ENCODE measurements at places on chromosomes 4 and X.

- DNase-seq: no peak
Measured at GRCh38 chr4:84050015-84050414, 449.1 kb downstream of the NKX6-1 start.

- no peak for DNase-seq
Measured at GRCh38 chr4:105765690-105766407, 57.3 kb downstream of the GSTCD start.

GRCh38 chr4:74377714-74378113 lies 12.8 kb downstream of the EREG start:
- DNase-seq: no peak

DNA sequence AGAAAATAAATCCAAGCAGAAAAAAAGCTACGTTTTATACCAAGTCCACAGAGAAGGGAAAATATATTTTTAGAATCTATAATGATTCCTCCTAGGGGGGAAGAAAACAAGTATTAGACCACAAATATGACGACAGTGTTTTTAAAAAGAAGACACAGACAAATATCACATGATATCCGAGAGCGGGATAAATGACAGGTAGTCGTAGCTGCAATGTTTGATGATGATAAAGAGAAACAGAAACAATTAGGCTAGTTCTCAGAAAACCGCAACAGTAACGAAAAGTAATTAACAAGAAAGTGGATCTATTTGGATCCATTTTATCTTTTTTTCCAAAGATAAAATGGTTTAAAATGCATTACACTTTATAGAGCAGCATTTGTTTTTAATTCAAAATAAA lies 918 bp downstream of the HAUS3 start:
- DNase-seq: no peak

DNA sequence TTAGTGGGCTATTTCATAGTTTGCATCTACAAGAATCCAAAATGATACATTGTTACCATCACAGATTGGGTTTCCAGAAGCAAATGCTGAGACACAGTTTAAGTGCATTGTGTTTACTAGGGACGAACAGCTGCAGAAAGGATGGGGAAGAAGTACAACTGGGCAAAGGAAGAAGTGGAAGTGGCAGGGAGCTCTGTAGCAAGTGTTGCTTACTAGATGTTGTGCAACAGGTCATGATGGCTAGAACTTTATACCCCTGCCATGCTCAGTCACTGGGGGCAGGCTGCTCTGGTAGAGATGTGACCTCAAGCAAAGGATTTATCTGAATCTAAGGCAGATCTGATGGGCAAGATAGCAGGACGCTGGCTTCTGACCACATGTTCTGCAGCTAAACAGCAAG lies 76.1 kb upstream of the EMCN start:
- no peak for DNase-seq

DNA sequence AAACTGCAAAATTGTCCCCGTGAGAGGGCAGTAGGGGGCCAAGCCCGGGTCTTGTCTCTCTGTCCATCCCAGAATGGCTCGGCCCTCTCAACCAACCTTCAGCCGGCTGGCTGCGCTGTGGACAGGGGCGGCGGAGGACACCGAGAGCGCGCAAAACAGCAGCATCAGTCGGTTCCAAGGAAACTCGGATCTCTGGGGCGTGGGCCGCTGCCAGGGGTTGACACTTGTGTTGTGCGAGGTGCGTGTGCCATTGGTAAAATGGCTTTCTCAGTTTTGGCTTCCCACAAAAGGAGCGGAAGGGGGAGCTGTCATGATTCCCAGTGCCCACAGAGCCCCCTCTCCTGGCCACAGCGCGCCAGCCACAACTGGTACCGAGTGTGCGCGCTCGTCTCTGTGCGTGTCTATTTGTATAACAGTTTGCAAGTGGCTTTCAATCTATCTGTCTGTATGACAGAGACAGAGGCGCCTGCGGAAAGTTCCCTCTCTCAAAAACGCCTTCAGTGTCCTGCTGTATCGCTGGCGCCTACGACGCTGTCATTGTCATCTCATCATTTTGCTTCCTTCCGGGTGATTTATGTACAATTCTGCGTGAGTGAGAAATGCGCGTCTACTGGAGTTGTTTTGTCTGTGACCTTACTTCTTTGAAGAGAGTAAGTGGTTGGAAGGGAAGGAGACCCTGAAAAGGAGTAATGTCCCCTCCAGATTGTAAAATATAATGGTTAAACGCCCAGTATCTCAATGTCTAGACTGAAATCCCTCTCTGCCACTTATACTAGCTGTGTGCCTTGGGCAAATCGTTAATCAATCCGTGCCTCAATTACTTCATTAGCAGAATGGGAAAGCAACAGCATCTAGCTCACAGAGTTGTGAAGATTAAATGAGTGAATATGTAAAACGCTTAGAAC lies 1.8 kb downstream of the DKK2 start:
- DNase-seq: no peak

DNA sequence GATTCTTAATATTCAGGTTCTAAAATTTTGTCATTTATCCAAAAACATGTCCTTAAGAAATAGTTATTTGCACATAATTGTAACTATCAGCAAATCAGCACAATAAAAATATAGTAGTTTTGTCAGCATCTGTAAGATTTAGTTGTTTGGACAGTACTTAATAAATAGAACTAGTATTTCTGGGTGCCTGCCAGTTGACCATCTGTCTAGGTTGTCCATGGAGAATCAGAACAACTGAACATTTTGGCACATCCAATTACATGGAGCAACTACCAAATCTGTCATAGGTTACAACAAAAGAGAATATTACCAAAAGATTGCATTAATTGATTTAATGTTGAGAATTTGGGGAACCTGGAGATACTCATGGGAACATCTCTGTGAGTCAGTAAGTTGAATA lies 305.5 kb upstream of the TACR3 start:
- DNase-seq: no peak

DNA sequence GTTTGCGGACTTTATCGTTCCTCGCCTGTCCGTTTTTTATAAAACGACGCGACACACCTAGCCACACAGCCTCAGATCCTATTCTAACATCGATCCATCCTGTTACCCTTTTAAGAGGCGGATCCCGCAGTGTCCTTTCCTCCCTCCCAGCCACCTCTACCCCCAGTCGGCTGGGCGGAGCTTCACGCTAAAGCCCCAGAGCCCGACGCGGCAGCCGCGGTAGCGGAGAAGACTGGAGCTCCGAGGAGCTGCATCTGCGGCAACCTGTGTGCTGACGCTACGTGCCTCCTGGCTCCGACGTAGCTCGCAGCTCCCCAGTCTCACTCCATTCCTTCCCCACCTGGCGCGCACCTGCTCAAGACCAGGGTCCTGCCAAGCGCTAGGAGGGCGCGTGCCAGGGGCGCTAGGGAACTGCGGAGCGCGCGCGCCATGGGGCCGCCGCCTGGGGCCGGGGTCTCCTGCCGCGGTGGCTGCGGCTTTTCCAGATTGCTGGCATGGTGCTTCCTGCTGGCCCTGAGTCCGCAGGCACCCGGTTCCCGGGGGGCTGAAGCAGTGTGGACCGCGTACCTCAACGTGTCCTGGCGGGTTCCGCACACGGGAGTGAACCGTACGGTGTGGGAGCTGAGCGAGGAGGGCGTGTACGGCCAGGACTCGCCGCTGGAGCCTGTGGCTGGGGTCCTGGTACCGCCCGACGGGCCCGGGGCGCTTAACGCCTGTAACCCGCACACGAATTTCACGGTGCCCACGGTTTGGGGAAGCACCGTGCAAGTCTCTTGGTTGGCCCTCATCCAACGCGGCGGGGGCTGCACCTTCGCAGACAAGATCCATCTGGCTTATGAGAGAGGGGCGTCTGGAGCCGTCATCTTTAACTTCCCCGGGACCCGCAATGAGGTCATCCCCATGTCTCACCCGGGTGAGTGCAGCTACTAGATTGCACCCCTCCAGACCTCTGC lies at the start of gene RNF128:
Gene RNF128, plus strand, starts transcription at position 217 of the 953 bp plus-strand sequence. Its CDS starts 213 bp downstream, at position 430.
- no peak for DNase-seq

DNA sequence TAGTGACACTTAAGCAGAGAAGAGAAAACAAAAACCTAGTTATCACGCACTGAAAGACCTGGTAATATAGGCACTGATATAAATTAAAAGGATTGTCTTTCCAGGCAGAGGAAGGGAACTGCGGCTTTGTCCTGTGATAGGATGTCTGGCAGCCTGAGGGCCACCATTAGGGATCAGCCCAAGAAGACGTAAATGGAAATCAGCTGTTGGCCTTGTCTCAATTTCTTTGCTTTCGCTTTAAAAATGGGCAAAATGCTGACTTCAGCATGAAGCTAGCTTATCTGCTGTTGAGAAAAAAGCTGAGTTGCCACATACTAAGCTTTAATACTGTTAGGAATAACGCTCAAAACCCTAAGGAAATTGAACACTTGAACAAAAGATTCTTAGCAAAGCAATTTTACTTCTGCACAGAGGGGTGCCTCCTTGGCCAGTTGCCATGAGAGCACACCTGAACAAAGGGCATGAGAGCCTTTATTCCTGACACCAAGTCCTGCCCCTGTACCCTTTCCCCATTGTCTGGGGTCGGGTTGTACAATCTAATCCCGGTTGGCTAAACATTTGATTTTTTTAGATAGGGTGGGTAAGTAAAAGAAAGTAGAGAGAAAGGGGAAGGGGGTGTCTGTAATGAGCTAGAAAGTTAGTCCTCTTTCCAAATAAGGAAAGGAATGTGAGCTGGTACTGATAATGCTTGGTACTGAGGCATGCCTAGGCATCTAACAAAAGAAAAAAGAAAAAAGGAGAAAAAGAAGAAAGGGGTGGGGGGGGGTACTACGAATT lies 85.1 kb upstream of the UCP1 start:
- DNase-seq: no peak

DNA sequence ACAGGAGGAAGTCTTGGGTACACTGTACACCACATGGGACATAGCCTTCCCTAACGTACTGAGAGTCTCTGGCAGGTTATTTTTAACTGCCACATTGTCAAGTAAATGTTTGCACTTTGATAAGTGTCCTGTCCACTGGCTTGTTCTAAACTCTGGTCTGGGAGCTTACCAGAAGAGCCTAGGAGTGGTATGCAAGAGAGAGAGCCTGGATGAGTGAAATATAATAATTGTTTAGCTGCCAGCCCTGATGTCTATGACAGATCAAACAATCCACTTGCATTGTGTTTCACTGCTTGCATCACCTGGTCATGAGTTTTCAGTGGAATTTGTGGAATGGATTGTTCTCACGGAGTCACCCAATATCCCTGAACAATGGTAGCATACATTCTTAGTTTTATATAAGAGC lies 91.6 kb downstream of the SHROOM3 start:
- no peak for DNase-seq

DNA sequence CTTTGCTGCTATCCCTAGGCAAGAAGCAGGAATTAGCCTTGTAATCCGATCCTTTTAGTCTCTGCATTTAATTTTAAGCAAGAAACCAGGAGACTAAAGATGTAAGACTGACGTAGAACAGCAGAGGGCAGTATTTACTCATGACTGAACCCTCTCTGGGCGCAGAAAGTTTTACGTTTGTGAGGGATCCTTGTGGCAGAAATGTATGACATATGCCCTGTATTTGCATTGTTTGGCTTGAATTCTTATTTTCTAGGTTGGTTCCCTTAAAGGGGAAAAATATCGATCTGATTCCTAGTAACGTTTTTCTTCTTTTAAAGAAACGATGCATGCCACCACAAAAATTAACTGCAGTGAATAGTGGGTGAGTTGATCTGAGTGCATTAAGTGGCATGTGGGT lies 1.3 kb upstream of the FAT4 start:
- no peak for DNase-seq

DNA sequence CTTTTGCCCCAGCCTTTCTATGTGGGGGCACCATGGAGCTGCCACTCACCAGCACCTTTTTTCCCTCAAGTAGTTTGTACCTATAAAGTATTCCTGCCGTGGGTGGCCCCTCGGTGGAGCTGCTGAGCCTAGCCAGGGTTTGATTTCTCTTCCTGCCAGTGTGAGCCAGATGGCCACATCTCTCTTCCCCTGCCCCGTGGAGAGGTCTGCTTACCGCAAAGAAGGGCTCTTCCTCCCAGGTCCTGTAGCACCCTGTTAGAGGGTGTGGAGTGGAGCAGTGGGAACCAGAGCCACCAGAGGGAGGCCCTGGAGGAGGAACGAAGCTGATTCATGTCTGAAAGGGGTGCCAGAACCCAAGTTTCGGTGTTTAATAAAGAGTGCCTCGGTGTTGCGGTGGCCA lies 95.4 kb downstream of the PTTG2 start:
- DNase-seq: no peak

DNA sequence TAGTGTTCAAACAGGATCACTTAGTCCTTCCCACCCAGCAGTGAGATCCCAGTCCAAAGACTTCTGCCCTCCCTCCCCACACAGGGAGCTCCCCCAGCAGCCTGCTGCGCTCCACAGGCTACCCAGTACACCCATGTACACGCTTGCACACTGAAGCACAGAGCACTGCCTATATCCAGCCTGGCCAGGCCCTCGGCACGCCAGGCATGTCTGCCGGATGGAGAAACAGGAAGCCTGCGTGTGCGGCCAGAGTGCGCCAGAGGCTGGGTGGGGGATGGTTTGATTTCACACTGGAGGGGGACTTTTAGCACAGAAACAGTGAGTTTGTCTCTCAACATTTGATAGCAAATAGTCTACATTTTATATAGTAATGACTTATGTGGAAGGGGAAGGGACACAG lies 833.5 kb upstream of the IGFBP7 start:
- DNase-seq: no peak

GRCh38 chrX:65610040-65610439 lies 57.4 kb upstream of the MSN start:
- no peak for DNase-seq

- DNase-seq: no peak
Measured at GRCh38 chr4:156786713-156787112, 184.9 kb downstream of the PDGFC start.

GRCh38 chr4:87077914-87078585 lies 142.4 kb downstream of the KLHL8 start:
- DNase-seq: no peak

GRCh38 chr4:53313510-53313909 lies 52.4 kb downstream of the SCFD2 start:
- DNase-seq: no peak

DNA sequence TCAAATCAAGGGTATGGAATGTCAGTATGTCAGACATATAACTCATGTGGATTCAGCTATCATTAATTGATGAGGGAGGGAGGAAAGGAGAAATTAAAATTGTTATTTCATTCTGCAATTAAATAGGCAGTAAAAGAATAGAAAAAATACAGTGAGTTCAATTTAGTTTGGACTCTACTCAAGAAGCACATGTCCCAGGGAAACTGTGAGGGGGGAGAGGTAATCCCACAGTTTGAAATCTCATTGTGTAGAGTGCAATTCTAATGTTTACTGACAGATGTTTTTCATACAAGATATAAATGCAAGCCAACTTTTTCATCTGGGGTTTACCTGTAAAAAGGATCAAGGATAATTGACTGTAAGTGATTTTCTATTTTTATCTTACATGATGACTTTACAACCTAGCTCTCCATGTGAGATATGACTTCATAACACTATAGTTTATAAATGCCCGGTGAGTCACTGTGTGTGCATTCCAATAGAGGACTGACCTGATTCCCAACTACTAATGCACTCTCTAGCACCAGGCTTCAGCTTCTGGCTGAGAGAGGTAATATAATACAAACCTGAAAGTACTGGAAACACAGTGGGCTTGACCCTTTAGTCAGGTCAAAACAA lies 35.2 kb upstream of the SCD5 start:
- no peak for DNase-seq

Data from activated CD8-positive, alpha-beta memory T cell treated with anti-CD3 and anti-CD28 coated beads for 48 hours (primary cell).